ENCODE measurements at places on chromosomes 4 and X. TPM values are rescaled to one million over a fixed set of nuclear protein-coding genes. Genes with fewer than 3 reads are reported as not detected.

TLR2 gene
- 7.1 TPM for total RNA-seq

SMIM10L2A gene
- 1.4 TPM for total RNA-seq

- peak; percentile 40 for DNase-seq
Measured at GRCh38 chr4:182185491-182185890, 57.7 kb upstream of the TENM3 start.

GRCh38 chr4:15976456-15977447, 13.8 kb upstream of the FGFBP2 start:
- DNase-seq = peak; percentile 53

DNA sequence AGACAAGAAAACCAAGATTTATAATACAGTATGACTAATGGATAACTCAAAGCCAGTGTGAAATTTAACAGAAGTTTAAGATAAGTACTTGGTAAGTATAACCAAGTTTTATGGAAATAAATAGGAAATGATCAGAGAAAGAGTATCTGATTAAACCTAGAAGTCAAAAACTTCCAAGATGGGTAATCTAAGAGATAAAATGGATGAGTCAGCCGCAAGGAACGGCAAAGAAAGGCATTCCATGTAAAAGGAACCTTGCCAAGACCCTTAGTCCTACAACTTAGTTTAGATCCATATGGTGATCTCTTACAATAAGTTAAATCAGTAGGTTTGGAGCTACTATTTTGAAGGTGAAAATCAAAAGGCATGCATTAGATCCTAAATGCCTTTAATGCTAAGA, 34.8 kb downstream of the LIN54 start:
- no peak for DNase-seq

GRCh38 chr4:173357939-173358338, 12.8 kb upstream of the SAP30 start:
- no peak for DNase-seq

- no peak for DNase-seq
Measured at GRCh38 chr4:82954212-82954611, 53.7 kb downstream of the THAP9 start.

DNA sequence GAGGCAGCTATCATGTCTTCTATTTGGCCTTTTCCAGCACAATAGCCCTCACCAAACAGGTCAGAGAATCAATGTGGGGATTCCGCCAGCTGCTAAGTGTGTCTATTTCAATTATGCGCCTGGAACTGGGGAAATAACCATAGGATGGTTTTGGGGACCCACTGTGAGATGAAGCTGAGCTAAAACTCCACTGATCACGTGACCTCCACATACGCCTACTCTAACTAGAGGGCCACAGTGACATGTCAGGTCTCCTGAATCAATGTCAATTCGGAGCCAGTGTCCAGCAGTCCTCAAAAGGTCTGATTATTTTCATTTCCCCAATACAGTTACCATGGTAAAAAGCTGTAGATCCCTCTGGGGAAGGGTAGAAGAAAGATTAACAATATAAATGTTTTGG, 10.2 kb upstream of the BANK1 start:
- no peak for DNase-seq

- DNase-seq = no peak
Measured at GRCh38 chrX:123263747-123264146, 79.7 kb downstream of the GRIA3 start.

- peak; percentile 94 for DNase-seq
Measured at GRCh38 chr4:152500800-152501434, 35.0 kb downstream of the FBXW7 start.
